Esophagus muscularis mucosa (tissue), 4 donors: ENCODE measurements at places on chromosomes 5 and 9. TPM values are rescaled to one million over a fixed set of nuclear protein-coding genes. Genes with fewer than 3 reads are reported as not detected.

The PCDHA10 gene
- total RNA-seq, result 1.6 TPM

The DPM2 gene
- total RNA-seq, result 13.3 TPM

The IFNW1 gene
- not detected for total RNA-seq

The FUBP3 gene
- total RNA-seq, result 46.3 TPM

The LCNL1 gene
- 0.39 TPM for total RNA-seq

The TSTD2 gene
- 22.9 TPM for total RNA-seq

The SHOC1 gene
- under 0.01 TPM for total RNA-seq

The AJM1 gene
- total RNA-seq, result 14.0 TPM

The SLC26A2 gene
- 8.0 TPM for total RNA-seq

The EFNA5 gene
- total RNA-seq, result 3.8 TPM

The ENHO gene
- total RNA-seq, result 0.50 TPM

The FGF18 gene
- total RNA-seq, result not detected

The DHX29 gene
- total RNA-seq, result 34.9 TPM

The NR2F1-AS1 gene
- 9.6 TPM for total RNA-seq

The TPPP gene
- total RNA-seq, result 28.7 TPM

The LHX3 gene
- not detected for total RNA-seq

The SNX30 gene
- 10.2 TPM for total RNA-seq

The GPR151 gene
- total RNA-seq, result not detected

The SLC25A2 gene
- not detected for total RNA-seq

The PNPLA7 gene
- 3.0 TPM for total RNA-seq

The C1QTNF3 gene
- total RNA-seq, result 32.8 TPM

The FEM1C gene
- 46.5 TPM for total RNA-seq

The TMEM174 gene
- total RNA-seq, result not detected
